Stimulated activated CD4-positive, alpha-beta T cell treated with anti-CD3 and anti-CD28 coated beads, Interleukin-1b, Interleukin-23, amount 100 ng/mL, for 1 hour (primary cell): ENCODE measurements at places on chromosomes 3 and 15.

- DNase-seq: no peak
Observed at GRCh38 chr3:184791171-184791570, 20.8 kb upstream of the VPS8 start.

DNA sequence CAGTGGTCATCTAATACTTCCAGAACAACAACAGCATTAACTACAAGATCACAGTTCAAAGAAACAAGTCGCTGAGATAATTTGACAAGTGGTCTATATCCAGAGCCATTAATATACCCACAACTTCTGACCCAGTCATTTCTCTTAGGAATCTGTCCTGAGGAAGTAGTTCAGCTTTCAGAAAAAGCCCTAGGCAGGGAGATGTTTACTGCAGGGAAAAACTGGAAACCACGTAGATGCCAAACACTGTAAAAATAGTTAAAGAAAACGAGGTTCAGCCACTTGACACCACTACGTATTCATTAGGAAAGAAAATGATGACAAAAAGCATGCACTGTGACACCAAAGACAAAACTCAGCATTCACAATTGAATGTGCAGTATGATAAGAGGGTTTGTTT lies 22.3 kb upstream of the CDCP1 start:
- no peak for DNase-seq

GRCh38 chr3:15676259-15676658 lies 74.7 kb downstream of the BTD start:
- no peak for DNase-seq

DNA sequence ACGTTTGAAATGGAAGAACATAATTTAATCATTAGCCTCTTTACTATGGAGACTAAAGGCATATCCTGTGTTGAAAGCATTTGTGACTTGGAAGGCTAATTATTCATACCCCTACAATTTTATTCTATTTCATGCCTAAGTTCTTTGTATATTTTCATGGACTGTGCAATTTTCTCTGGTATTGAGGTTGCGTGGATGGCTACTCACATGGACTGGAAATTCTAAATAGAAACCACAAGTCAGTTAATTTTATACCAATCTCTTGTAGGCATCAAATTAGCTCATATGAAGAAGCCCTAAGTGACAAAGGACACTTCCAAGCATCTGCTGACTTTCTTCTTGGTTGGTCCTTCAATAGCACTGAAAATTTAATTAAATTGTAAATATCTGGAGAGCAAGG lies 1353.5 kb downstream of the ROBO1 start:
- DNase-seq: no peak

GRCh38 chr3:15305359-15305844 lies 27.0 kb downstream of the SH3BP5 start:
- no peak for DNase-seq

- DNase-seq: no peak
Observed at GRCh38 chr15:33908406-33908805, 59.9 kb upstream of the CHRM5 start.

GRCh38 chr3:108150200-108150599 lies 59.4 kb upstream of the CD47 start:
- DNase-seq: no peak

- DNase-seq: no peak
Observed at GRCh38 chr3:113546414-113546893, 14.1 kb downstream of the SIDT1 start.

DNA sequence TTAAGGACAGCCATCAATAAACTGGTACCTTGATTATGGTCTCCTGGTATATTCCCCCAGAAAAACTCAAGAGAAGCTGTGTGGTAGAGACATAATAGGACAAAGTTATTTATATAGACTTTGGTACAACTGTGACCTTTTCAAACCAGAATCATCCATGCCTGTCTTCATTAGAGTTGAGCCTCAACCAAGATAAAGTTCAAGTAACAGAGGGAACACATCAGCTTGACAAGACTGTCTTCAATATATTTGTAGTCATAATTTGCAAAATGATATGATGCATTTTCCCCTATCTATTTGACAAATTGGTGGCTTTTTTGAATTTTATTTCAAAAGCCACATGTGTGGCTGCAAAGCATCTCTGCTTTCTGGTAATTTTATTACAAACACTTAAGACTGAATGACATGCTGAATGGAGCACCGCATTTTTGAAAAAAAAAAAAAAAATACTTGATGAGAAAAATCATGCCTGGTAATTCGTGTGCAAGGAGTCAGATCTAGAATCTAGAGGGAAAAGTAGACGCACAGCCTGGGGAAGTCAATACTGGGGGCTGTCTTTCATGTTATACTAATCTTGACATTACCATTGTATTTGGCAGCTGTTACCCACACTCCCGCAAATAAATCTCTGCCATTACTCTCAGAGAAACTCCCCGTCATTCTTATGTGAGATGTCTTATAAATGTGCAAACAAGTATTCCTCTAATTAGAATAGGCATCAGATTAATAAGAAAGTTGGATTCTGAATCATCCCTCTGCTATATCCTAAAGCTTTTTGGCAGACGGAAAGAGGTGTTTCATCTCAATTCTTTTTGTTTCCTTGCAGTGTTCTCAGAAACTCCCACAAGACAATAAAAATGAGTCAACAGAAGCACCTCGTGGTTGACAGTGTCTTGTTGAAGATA lies 554.8 kb upstream of the CBLB start:
- no peak for DNase-seq

- no peak for DNase-seq
Observed at GRCh38 chr15:45139770-45140169, 10.0 kb downstream of the DUOX1 start.

GRCh38 chr3:52396907-52397591 lies 47.9 kb downstream of the SEMA3G start:
- DNase-seq: no peak

DNA sequence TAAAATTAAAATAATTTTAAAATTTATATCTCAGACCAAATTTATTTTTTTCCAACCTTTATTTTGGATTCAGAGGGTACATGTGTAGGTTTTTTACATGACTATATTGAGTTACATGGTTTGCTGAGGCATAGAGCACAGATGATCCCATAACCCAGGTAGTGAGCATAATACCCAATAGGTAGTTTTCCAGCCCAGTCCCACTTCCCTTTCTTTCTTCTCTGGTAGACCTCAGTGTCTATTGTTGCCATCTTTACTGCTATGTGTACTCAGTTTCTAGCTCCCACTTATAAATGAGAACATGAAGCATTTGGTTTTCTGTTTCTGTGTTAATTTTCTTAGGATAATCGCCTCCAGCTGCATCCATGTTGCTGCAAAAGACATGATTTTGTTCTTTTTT lies 338.1 kb downstream of the EFHB start:
- no peak for DNase-seq

DNA sequence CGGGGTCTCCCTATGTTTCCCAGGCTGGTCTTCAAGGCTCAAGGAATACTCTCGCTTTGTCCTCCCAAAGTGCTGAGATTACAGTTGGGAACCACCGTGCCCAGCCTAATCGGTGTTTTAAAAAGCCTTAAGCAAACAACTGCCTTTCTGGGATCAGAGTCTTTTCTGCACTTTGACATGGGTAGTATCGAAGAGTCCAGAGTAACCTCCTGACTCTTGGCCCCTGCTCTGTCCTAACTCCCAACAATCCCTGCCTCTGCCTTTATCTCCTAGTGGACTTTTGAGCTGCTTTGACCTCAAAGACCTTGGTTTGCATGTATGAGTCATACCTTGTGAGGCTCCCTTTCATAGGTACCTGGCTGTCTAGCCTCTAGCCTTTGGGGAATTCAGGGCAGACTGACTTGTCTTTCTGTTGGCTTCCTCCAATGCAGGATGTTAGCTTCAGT lies 21.0 kb upstream of the HACD2 start:
- no peak for DNase-seq

- no peak for DNase-seq
Observed at GRCh38 chr3:155026999-155027591, 53.0 kb upstream of the MME start.

DNA sequence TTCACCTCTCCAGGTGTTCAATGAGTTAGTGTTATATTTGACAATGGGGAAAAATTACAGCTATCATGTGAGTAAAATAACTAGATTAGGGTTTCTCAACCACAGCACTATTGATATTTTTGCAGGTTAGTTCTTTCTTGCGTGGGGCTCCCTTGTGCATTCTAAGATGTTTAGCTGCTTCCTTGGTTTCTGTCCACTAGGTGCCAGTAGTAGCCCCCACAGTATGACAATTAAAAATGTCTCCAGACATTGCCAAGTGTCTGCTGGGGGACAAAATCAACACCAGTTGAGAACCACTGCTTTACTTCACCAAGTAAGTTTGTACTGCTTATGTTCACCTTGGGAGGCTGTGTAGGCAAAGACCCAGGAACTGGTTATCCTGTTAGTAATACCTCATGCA lies 618.7 kb downstream of the EDEM1 start:
- DNase-seq: no peak

DNA sequence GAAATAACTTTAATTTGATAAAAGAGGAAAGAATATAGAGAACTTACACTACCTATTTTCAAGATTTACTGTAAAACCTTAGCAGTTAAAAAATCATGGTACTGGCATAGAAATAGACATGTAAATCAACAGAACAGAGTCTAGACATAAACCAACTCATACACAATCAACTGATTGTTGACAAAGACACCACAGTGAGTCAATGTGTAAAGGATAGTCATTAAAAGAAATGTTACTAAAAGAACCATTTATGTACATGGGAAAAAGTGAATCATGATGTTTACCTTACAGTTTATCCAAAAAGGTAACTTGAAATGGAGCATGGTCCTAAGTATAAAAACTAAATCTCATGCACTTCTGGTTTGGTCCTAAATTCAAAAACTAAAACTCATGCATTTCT lies 847.4 kb downstream of the IGSF11 start:
- no peak for DNase-seq

DNA sequence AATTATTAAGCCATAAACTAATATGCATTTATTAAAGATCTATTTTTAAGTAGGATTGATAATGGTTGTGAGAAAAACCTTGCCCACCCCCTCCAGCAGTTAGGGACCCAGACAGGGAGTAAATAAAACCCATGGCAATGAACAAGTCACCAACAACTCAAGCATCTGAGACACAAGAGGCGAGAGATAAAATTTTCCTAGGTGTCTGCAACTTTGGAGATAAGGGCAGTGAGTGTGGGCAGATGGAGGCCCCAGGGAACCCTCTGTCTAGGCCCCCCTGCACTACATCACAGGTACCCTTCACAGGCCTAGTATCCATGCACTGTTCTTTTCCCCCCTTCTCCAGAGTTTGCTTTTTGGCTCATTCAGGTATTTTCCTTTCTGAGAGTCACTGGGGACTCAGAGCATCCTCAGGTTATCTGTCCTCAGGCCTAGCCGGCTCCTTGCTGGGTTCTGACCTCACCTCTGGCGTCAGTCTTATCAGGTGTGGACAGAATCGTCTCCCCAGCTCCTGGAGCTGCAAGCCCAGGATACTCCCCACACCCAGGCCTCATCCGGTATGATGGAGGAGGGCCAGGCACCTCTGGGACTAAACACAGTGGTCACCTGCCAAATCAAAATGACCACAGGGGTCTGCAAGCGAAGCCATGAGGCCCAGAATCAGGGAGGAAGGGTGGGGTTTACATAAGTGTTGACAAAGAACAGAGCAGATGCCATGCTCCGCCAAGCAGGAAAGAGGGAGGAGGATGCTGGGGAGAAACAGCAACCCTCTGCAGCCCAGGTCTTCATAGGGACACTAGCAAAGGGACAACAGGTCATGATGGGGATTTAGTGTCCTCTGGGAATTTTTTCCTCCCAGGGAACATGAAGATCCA lies 50.4 kb downstream of the CCNL1 start:
- DNase-seq: no peak

GRCh38 chr3:132822837-132823236 lies 100.6 kb upstream of the NPHP3 start:
- DNase-seq: no peak

DNA sequence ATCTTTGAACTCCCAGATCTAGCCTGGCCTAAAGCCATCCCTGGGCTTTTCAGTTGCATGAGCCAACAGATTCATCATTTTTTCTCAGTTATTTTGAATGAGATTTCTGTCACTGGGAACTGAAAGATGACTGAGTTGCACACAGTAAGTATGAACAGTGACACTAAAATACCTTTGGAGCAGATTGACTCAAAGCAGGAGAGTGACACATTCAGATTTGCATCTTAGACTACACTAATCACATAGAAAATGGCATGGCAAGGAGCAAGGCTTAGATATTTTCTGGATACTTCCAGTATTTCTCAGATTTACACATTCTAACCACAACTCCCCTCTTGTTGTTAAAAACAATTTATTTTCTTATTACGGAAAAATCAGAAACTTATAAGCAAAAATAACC lies 32.8 kb downstream of the SEC62 start:
- DNase-seq: no peak

- DNase-seq: no peak
Observed at GRCh38 chr15:59157840-59158700, 48.6 kb upstream of the LDHAL6B start.

DNA sequence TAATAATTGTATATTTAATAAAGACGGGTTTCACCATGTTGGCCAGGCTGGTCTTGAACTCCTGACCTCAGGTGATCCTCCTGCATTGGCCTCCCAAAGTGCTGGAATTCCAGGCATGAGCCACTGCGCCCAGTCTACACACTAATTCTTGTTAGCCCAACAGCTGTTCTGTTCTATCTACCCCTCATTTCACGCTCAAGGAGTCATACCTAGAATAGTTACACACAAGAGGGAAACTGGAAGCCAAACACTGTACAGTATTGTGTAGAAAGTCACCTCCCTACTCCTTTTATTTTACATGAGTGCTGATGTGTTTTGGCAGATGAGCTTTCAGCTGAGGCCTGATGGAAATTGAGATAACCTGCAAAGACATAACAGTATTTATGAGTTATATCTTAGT lies 13.4 kb upstream of the CTDSPL2 start:
- DNase-seq: no peak

GRCh38 chr15:63243101-63243500 lies 34.3 kb upstream of the APH1B start:
- DNase-seq: no peak

DNA sequence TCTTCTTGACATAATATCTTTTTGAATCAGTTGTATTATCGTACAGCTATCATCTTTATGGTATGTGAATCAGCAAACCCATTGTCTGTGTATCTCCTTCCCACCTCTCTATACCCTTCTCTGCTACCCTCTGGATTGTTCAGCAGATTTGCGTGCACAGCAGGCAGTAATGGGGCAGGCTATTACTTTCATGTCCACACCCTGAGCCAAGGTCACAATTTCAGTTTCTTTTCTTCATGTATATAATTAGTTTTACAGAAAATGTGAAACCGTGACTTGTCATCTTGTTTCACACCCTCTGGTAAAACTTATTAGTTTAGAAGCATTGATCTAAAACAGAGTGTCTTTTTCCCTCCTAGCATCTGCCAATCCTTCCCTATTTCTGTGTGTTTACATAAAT lies 770.4 kb upstream of the SEMA6D start:
- DNase-seq: no peak

GRCh38 chr3:172334671-172335207 lies 113.5 kb downstream of the GHSR start:
- no peak for DNase-seq

- DNase-seq: no peak
Observed at GRCh38 chr3:122946185-122946584, 81.4 kb downstream of the SEMA5B start.

GRCh38 chr3:162213956-162214355 lies 717.3 kb downstream of the OTOL1 start:
- no peak for DNase-seq
